ENCODE measurements at places on chromosomes 1 and 21. TPM values are rescaled to one million over a fixed set of nuclear protein-coding genes. Genes with fewer than 3 reads are reported as not detected.
A peak's percentile ranks its signal among the peaks of the same experiment; 100 is the strongest.

- no peaks in the 10 kb centered on the region for H3K36me3 ChIP-seq
- no peaks in the 10 kb centered on the region for H3K4me1 ChIP-seq
Observed at GRCh38 chr1:193408782-193409293, 222.4 kb upstream of the B3GALT2 start.

DNA sequence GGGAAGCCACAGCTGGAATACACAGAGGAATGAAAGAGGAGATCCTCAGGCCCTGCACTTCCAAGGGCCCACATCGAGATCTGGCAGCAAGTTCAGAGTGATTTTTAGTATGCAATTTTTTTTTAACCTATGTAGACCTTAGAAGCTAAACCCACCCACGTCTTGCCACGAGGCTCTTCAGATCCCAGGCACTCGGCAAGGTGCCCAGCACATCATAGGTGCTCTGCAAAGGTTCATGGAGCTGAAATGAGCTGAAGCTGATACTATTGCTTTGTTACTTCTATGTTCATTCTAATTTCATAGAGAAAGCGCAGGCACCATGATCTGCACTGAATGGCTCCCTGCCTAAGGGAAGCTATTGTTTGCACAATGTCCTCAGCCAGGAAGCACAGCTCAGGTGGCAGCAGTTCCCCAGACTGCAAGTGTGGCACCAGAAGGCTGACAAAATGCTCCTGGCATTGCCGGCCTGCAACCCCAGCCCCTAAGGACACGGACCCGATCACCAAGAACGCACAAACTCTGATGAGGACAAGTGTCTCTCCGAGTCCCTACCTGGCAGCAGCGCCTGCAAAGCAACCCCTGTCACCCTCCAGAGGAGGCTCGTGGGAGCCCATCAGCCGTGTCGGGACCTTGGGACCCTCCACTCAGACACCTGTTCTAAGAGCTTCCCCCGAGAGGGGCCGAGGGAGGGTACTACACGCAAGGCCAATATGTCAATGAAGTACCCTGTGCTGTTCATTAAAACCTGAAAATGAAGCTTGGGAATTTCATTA lies 264.2 kb downstream of the NPHP4 start:
- DNase-seq: no peak
- H3K4me3 ChIP-seq: no peak overlapping the region
- no peaks in the 10 kb centered on the region for H3K27me3 ChIP-seq
- H3K4me1 ChIP-seq: no peaks in the 10 kb centered on the region
- H3K27ac ChIP-seq: no peak overlapping the region

DNA sequence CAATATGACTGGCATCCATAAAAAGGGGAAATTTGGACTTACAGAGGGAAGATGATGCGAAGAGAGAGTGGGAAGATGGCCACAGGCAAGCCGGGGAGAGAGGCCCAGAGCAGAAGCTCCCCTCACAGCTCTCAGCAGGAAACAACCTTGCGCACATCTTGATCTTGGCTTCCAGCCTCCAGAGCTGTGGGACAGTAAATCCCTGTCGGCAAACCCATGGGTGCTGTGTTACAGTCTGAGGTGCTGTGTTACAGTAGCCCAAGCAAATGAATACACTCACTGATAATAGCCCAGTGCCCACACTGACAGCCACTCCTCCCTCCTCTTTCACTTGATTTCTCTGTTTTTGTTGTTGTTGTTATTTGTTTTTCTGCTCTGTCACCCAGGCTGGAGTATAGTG lies 22.4 kb downstream of the CDCA8 start:
- no peak overlapping the region for H3K27ac ChIP-seq
- H3K27me3 ChIP-seq: no peaks in the 10 kb centered on the region
- no peaks in the 10 kb centered on the region for H3K36me3 ChIP-seq
- H3K4me3 ChIP-seq: no peak overlapping the region
- no peak for DNase-seq
- no peaks in the 10 kb centered on the region for H3K4me1 ChIP-seq

Gene CD46
- 267 TPM for total RNA-seq

- no peak for DNase-seq
- H3K36me3 ChIP-seq: no peaks in the 10 kb centered on the region
- no peak overlapping the region for H3K27ac ChIP-seq
- H3K4me3 ChIP-seq: no peak overlapping the region
- H3K27me3 ChIP-seq: no peaks in the 10 kb centered on the region
Observed at GRCh38 chr1:186957314-186957713, 128.6 kb downstream of the PLA2G4A start.

Gene SPRR2F
- total RNA-seq: not detected

DNA sequence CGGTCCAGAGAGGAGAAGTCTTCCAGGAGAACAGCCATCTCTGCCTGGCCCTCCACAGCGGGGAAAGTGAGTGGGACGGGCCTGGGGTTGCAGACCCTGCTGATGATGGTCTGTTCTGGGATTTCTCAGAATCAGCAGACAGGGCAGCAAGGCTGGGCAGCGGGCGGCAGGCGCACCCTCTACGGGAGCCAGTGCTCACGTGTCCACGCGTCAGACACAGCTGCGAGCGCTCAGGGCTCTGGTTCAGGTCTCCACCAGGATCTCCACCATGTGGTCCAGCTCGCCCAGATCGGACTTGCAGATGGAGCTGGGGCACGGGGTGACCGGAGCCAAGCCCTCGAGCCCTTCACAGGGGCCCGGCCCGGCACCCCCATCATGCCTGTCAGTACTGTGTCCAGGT lies 5.5 kb downstream of the CLCA4 start:
- H3K4me3 ChIP-seq: no peak overlapping the region
- no peaks in the 10 kb centered on the region for H3K27me3 ChIP-seq
- no peak overlapping the region for H3K27ac ChIP-seq
- no peaks in the 10 kb centered on the region for H3K36me3 ChIP-seq
- no peaks in the 10 kb centered on the region for H3K4me1 ChIP-seq

Gene HENMT1
- 5.7 TPM for total RNA-seq

GRCh38 chr1:225980005-225980836 lies 18.9 kb downstream of the SDE2 start:
- no peak overlapping the region for H3K27ac ChIP-seq
- no peak overlapping the region for H3K4me3 ChIP-seq
- no peaks in the 10 kb centered on the region for H3K4me1 ChIP-seq

DNA sequence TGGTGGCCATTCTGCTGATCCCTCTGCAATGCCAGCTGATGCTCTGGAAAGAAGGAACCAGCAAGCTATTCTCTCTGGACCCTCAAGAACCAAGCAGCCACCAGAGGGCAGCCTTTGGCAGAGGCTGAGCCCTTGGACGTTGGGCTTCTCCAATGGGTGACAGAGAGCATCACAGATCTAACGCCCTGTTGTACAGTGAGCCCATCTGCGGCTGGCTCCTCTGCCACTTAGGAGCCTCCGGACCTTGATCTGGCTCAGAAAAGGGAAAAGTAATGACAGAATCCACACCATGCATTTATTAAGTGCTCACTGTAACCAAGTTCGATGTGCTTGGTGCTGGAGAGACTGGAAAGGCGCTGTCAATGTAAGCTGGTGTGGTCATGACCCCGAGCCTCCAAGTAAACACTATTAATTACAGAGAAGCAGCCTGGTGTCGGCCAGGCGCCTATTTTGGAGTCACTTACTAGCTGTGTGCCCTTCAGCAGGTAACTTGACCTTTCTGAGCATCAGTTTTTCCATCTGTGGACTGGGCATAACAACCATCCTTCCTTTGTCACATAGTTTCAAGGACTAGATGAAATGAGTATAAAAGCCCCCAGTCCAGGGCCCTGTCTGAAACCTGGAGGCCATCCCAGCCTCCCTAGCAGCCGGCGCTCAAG lies 34.9 kb downstream of the ECE1 start:
- peaks cover 9% of the 10 kb centered on the region for H3K4me1 ChIP-seq
- H3K4me3 ChIP-seq: no peak overlapping the region
- H3K27ac ChIP-seq: peak overlapping the region; percentile 34
- no peaks in the 10 kb centered on the region for H3K27me3 ChIP-seq

GRCh38 chr1:246946366-246946765 lies 14.6 kb upstream of the AHCTF1 start:
- DNase-seq: no peak
- H3K4me1 ChIP-seq: no peaks in the 10 kb centered on the region
- H3K27me3 ChIP-seq: no peaks in the 10 kb centered on the region
- H3K36me3 ChIP-seq: no peaks in the 10 kb centered on the region

Gene SLC45A1
- 0.74 TPM for total RNA-seq

DNA sequence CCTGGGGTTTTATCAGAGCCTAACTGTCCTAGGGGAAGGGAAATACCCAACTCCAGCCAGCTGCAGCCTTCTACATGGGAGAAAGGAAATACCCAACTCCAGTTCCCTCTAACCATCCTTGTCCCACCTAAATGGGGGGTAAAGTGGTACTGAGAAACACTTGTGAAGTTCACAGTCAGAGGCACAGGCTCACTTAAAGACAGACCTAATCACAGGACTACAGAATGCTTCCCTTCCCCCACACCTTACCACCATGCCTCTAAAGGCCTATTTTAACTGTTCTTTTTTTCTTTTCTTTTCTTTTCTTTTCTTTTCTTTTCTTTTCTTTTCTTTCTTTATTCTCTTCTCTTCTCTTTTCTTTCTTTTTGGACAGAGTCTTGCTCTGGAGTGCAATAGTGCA lies 324.6 kb downstream of the SPATA17 start:
- H3K36me3 ChIP-seq: no peaks in the 10 kb centered on the region
- no peak overlapping the region for H3K4me3 ChIP-seq
- DNase-seq: no peak
- no peaks in the 10 kb centered on the region for H3K27me3 ChIP-seq
- H3K27ac ChIP-seq: no peak overlapping the region

DNA sequence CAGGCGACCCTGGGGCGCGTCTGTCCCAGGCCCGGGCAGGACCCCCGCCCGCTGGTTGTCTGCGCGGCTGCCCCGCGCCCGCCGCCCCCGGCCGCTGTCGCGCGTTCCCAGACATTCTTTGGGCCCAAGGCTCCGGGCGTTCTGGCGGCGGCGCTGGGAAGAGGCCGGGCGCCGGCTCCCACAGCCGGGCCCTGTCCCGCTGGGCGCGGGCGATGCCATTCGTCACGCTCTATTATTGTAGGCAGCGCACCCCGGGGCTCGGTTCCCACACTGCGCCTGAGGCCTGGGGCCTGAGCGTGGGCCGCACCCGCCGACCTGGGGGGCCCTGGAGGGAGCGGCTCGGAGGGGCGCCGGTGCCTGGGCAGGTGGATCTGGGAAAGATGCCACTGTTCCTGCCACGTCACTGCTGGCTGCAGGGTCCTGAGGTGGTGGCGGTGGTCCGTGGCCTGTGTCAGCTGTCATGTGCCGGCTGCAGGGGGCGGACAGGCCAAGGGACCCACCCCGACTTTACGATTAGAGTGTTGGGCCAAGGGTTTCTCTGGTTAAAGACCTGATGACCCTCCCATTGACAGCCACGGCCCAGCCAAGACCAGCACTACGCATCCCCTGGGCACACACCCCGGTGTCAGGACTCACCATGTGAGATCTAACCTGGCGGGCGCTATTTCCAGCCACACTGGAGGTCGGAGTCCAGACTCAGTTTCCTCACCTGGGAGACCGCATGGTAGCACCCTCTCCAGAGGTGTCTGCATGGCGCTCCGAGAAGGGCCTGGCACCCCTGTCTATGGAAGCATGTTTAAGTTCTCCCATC lies 55.1 kb upstream of the ADARB1 start:
- no peaks in the 10 kb centered on the region for H3K27me3 ChIP-seq
- no peaks in the 10 kb centered on the region for H3K36me3 ChIP-seq
- peak; percentile 48 for DNase-seq
- peak overlapping the region; percentile 11 for H3K27ac ChIP-seq
